SK-N-SH (cell line): ENCODE measurements at places on chromosomes 6 and 20.

DNA sequence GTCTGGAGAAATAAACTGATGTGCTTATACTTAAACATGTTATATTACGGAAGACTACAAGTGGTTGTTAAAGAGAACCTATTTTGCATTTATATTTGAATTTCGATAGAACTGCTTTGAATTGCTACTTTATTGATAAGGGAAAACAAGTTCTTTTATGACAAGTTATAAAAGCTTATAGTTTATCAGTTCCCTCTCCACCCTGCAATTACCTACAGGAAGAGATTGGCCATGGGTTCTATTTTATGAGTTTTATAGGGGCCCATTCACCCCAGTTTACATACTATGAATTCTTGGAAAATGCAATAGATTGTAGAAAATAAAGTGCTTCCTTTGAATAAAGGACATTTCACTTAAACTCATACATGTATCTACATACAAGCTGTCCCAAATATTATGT lies 144.4 kb downstream of the AHI1 start:
- DNase-seq: no peak

GRCh38 chr20:47540443-47541354 lies 39.0 kb downstream of the NCOA3 start:
- DNase-seq: no peak

- no peak for DNase-seq
These were observed 163.7 kb downstream of the CARMIL1 start for GRCh38 chr6:25442898-25443297.

DNA sequence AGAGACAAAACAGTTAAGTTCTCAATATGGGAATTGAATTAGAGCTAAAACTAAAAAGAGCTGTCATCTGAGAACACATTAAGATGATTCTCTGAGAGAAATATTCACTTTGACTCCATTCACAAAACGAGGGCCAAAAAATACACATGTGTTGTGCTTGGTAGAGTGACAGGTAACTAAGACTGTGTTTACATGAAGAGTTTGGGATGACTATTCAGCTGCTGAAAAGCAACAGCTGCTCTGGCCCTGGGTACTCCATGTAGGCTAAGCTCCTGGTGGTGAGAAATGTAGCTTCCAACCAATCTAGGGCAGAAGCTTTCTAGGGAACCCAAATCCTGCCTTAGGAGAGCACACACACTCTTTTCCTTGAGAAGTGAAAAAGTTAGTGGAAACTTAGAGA lies 184.5 kb downstream of the COL21A1 start:
- no peak for DNase-seq

- DNase-seq: no peak
These were observed 79.7 kb upstream of the MYLIP start for GRCh38 chr6:16049168-16049567.

- DNase-seq: no peak
These were observed 70.0 kb downstream of the CEBPB start for GRCh38 chr20:50260479-50261221.

GRCh38 chr6:169234634-169235033 lies 19.0 kb downstream of the THBS2 start:
- DNase-seq: no peak

GRCh38 chr6:43600595-43600994 lies 24.6 kb downstream of the POLH start:
- no peak for DNase-seq

- DNase-seq: no peak
These were observed 82.9 kb downstream of the SLC35B3 start for GRCh38 chr6:8352335-8352965.

DNA sequence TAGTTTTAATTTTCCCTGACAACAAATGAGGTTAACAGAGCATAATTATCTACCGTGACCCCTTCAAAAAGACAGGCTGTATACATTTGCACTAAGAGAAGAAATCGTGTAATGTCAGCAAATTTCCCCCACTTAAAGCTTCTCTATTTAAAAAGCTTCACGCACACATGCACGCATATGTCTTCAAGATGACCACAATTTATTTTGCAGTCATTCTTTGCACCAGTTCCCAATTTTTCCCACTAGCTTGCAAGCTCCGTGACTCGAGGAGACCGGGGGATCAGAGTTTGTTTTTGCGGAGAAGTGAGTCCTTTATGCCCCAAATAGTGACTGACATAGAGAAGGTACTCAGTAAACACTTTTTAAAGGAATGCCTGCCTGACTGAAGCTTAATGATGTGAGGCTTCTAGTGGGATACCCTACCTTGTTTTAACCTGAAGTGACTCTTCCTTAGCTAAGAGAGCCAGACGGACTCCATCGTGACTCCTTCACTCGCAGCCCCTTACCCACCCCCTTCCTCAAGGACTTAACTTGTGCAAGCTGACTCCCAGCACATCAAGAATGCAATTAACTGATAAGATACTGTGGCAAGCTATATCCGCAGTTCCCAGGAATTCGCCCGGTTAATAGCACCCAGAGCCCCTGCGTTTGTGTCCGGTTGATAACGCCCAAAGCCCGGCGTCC lies 9.3 kb upstream of the NQO2 start:
- DNase-seq: no peak

DNA sequence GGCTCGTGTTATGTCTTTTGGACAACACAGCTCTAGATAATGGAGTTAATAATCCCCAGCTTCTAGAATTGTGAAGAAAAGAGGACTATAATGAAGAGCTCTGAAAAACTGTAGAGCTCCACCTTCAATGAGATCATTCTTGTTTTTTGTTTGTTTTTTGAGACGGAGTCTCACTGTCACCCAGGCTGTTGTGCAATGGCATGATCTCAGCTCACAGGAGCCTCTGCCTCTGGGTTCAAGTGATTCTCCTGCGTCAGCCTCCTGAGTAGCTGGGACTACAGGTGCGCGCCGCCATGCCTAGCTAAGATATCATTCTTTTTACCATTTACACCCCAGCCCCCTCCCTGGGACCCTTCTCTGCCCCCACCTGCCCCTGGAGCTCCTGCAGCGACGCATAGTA lies 36.6 kb downstream of the ERGIC3 start:
- DNase-seq: no peak

- DNase-seq: no peak
These were observed 646.0 kb upstream of the MARCKS start for GRCh38 chr6:113211170-113211569.

DNA sequence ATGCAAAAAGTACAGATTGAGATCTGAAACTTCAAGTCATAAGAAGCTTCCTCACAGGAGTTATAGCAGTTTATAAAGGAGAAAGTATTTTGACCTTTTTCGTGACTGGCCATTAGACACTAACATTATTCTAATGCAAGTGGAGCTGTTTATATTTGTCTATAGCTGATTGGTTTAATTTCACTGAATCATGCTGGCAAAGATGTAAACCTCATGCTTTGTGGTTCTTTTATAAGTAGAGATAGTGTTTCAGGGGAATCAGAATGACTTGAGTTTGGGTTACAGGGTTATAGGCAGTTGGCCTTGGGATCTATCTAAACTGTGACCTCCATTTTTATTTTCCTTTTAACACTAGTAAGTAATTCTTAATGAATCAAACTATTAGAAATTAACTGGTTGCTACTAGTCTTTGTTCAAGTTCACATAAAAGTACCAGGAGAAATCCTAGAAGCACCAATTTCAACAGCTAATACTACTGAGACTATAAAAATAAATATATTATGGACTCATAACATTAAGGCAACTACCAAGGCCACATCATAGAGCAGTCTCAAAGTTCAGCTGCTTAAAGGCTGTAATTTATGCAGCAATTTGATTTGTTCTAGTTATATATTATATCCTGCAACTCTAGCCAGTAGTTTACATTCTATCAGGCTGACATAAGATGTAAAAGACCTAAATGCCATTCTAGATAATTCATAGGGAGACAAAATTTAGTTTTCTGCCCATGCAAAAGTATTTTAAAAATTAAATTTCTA lies 94.0 kb downstream of the RNGTT start:
- no peak for DNase-seq

GRCh38 chr6:161108916-161109315 lies 117.3 kb downstream of the MAP3K4 start:
- DNase-seq: no peak

GRCh38 chr6:25717866-25718740 lies 36.4 kb upstream of the SLC17A4 start:
- DNase-seq: peak; percentile 44

- DNase-seq: no peak
These were observed 4.0 kb upstream of the WRNIP1 start for GRCh38 chr6:2760882-2761842.

GRCh38 chr20:48126227-48126740 lies 341.0 kb upstream of the SULF2 start:
- no peak for DNase-seq

- no peak for DNase-seq
These were observed 165.0 kb upstream of the RNF217 start for GRCh38 chr6:124797224-124797623.

DNA sequence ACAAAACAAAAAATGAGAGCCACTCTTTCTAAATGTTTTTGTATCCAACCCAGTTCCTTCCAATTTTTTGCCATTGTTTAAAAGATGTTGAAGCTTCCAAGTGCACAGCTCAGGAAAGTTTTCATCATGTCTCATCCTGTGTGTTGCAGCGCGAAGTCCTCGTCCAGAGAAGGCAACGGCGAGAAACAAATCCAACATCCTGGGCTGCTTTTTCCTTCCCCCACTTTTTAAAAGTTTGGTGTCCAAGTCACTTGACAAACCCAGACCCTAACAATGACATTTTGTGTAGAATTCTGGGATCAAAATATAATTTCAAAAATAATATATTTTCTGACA lies 92.3 kb downstream of the ANKRD60 start:
- DNase-seq: no peak

DNA sequence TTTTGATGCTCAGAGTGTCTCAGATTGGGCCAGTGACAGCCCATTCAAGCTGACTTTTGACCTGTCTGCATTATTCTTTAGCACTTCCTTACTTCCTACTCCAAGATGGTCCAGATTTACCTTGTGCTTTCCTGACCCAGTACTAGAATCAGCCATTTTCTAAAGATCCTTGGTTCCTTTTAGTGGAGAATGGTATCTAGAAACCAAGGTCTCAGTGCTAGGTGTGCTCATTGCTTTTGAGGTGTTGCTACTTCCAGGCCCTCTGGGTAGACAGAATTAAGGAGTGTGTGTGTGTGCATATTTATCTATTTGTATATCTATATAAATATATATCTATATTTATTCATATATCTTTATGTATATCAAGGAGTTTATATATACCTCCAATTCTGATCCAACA lies 67.3 kb upstream of the UTRN start:
- DNase-seq: no peak

DNA sequence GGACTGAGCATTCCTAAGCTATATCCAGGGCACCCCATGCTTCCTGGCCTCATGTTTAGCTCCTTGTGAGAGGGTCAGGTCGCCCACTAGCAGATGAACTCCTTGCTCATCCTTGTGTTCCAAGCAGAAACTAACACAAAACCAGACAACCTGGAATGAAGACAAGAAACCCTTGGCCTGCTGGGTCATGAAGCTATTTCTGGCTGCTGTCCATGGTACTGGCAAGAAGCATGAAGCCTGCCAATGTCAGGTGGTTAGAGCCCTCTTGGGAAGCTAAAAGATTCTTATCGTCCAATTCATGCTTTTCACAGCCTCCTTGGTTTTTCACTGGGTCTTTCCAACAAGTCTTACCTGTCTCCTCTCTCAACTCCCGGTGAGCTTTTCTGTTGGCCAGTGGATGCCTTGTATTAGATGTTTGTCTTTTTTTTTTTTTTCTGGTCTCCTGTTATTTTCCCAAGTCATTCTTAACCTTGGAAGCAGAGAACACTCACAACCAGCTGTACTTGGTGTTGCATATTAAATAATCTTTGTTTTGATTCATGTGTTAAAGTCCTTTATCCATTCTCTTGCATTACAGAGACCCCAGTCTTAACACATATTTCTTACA lies 180.3 kb downstream of the ANKRD60 start:
- DNase-seq: no peak

DNA sequence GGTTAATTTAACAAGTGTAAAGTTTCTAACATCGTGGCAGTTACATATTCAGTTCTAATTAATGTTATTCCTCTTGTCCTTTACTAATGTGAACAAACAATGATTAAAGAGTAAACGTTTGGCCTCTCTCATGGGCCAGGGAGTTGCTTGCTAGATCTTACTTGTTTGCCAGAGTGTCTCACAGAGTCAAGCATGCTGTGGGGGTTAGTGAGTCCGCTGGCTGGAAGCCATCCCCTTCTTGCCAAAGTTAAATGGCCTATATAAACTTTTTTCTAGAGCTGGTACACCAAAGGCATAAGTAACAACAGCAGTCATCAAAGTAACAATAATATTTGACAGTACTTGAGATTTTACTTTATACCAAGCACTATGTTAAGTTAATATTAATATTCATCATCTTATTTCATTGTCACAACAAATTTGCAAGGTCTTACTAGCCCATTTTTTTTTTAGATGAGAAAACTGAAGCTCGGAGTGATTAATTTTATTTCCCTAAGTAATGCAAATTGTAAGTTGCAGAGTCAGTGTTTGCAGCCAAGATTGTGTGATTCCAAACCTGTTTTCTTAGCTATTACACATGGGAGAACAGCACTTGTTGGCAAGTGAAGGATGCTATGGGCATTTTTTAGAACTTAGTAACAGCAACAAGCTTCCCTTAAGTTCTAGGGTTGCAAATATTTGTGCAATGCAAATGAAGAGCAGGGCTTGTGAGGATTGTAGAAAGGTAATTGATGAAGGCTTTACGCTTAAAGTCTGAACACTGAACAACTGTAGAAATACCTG lies 224.5 kb downstream of the RFPL4B start:
- no peak for DNase-seq

DNA sequence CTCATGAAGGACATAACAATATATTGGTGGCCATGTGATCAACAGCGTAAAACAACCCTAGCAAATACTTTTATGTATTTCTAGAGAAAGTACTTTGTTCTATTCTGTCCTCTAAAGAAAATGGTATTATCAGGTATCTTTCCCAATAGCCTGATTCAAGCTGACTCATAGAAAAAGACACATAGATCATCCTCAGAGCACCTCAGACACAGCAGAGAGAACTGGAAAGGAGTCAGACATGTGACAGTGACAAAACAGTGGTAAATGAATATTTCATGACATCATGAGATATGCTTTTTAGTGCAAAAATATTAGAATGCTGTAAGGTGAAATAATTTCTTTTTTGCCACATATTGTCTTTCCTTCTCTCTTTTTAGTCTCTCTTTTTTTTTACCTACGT lies 1355.0 kb upstream of the MAP3K7 start:
- DNase-seq: no peak

DNA sequence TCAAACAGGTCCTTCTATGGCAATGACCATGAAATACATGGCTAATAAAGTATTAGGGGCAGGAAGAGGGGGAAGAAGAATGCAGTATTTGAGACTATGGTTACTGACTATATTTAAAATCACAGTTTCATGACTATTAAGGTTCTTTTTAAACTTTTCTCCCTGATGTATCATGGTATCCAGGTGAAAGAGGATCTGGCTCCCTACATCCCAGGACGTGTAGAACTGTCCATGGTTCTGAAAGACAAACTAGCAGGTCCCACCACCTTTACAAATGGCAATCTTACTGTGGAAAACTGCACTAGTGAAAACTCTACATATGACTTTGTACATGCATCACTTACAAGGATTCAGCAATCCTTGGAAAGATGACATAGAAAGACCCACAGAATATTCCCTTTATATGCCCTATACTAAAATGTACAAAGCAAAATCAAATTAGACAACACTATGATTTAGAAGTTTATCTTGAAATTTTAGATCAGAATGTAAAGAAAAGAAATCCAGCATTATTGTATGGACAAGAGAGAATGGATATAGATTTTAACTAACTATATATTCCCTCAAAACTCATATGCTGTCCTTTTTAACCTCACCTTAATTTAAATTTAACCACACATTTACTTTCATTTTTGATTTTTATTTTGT lies 33.5 kb downstream of the RPP21 start:
- DNase-seq: no peak

- DNase-seq: no peak
These were observed 107.2 kb downstream of the ASXL1 start for GRCh38 chr20:32465092-32465900.
